CD4-positive, alpha-beta memory T cell (primary cell): ENCODE measurements at places on chromosomes 13 and 19. TPM values are rescaled to one million over a fixed set of nuclear protein-coding genes. Genes with fewer than 3 reads are reported as not detected.

The CDC34 gene
- total RNA-seq: 44.4 TPM

The C1QTNF9 gene
- not detected for total RNA-seq

The CGB2 gene
- total RNA-seq: not detected

The LIM2 gene
- total RNA-seq: not detected

The MYO1F gene
- 329 TPM for total RNA-seq

The IGFL4 gene
- total RNA-seq: not detected

The ZNF610 gene
- 4.8 TPM for total RNA-seq

The EIF3K gene
- total RNA-seq: 340 TPM

The PODNL1 gene
- not detected for total RNA-seq

The DNAAF3 gene
- total RNA-seq: not detected

The NPAS1 gene
- 0.64 TPM for total RNA-seq

The SPINT2 gene
- 35.7 TPM for total RNA-seq

The TDRD12 gene
- total RNA-seq: 0.93 TPM

The MCEMP1 gene
- total RNA-seq: not detected

The FXYD3 gene
- total RNA-seq: not detected

The FAM32A gene
- 51.7 TPM for total RNA-seq

The IGFL2 gene
- not detected for total RNA-seq

The GPR12 gene
- not detected for total RNA-seq

The SRRM5 gene
- total RNA-seq: 0.99 TPM

The WBP4 gene
- 8.4 TPM for total RNA-seq

The APOC1 gene
- 7.0 TPM for total RNA-seq

The APOC4 gene
- total RNA-seq: not detected

The LILRB4 gene
- total RNA-seq: 3.2 TPM

The FFAR3 gene
- total RNA-seq: not detected

The GAPDHS gene
- not detected for total RNA-seq

The ERICH4 gene
- total RNA-seq: not detected

The PLK5 gene
- total RNA-seq: not detected
